ENCODE measurements at places on chromosomes 16 and 17. TPM values are rescaled to one million over a fixed set of nuclear protein-coding genes. Genes with fewer than 3 reads are reported as not detected.

- no peak for DNase-seq
Observed at GRCh38 chr16:27259710-27260109, 8.9 kb downstream of the NSMCE1 start.

DNA sequence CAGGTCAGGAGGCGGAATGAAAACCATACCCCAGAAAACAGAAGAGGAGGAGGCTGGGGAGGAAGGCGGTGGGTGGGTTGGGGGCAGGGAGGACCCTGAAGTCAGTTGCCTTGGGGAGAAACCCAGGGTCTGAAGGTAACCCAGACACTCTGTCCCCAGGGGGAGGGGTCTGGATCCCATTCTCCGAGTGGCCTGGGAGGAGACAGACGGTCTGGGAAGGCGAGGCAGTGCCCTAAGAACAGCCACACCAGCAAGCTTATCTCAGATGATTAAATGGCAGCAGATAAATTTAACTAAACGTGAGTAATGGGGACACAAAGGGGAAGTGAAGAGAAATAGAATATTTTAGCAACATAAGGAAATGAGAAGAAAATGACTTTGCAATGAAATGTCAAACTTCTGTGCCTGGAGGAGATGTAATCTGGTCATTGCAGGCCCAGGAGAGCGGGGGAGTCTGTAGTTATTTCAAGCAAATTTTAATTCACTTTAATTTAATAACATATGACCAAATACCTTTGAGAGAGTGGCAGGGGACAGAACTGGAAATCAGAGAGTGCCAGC lies 21.4 kb upstream of the ZFP90 start:
- DNase-seq = no peak

The TERB1 gene
- total RNA-seq = not detected

DNA sequence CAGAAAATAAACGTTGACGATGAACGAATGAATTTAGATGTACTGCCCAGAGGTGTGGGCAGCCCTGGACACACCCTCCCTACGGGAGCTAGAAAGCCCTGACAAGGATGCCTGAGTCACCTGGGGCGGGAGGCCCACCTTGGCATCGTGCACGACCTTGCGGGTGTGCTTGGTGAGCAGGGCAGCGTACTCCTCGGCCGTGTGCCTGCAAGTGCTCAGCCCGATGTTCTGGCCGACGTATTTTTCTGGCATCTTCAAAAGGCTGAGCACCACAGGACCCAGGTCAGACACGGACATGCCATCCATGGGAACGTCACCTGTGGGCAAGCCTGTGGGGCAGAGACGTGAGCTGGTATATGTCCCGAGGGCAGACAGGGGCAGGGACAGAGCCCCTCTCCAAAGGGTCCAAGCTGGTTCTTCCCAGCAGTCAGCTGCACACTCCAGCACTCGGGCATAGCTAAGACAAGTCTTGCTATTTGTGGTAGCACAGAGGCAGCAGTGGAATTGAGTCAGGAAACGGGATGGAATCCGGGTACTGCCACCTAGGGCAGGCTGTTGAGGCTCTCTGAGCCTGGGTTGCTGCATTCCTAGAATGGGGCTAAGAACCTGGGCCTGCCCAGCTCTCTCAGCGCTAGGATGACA lies 10.8 kb downstream of the NMRAL1 start:
- no peak for DNase-seq

DNA sequence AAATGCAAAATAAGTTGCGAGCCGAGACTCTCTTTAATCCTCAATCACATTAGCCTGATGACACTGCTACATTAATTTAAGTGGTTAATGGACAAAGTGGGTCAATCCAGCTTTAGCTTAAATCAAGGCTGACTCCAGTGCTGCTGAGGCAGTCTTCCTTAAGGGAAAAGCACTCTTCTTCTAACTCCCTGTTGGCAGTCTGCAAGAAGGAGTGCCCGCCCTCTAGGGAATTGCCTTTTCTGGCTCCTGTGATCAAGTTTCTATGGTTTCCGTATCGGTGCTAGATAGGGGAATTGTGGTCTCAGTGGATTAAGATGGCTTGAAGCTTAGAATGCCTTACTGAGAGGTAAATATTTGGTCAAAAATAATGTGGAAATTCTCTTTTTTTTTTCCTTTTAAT lies 41.0 kb downstream of the HS3ST3B1 start:
- no peak for DNase-seq

DNA sequence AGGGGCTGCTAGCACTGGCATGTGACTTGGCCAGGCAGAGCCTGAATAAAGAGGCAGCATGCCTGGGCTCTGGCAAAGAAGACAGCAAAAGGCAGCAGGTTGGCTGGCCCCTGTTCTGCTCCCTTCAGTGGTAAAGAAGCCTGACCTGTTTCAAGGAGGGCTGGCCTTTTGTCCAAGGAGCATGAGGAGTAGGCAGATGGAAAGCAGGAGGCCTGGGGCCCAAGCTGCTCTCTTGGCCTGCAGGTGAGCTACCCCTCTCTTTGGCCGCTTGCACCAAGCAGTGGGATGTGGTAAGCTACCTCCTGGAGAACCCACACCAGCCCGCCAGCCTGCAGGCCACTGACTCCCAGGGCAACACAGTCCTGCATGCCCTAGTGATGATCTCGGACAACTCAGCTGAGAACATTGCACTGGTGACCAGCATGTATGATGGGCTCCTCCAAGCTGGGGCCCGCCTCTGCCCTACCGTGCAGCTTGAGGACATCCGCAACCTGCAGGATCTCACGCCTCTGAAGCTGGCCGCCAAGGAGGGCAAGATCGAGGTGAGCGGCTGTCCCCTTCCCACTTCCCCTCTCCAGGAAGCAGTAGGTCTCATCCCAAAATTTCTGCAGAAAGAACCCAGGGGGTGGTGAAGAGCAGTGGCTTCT lies 8.0 kb downstream of the TRPV2 start:
- DNase-seq = no peak

GRCh38 chr17:76581515-76581914 lies 4.1 kb downstream of the ST6GALNAC2 start:
- DNase-seq = no peak

The PRR35 gene
- not detected for total RNA-seq

- no peak for DNase-seq
Observed at GRCh38 chr16:88971371-88972097, 5.5 kb downstream of the CBFA2T3 start.

GRCh38 chr16:25996052-25996451 lies 304.3 kb downstream of the HS3ST4 start:
- DNase-seq = no peak

DNA sequence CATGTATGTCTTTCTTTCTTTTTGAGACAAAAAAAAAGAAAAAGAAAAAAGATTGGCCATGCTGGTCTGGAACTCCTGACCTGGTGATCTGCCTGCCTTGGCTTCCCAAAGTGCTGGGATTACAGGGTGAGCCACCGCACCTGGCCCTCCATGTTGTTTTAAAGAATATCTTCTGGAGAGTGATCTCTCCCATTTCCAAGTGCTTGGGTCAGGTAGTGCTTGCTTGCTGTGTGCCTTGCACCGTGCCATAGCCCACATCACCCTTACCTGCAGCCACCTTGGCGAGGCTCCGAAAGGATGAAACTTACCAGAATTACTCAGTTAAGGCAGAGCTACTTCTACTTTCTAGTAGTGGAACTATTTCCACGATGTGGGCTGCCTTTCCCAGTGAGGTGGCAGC lies 19.0 kb upstream of the KDM6B start:
- DNase-seq = no peak

The CXCL16 gene
- total RNA-seq = 51.3 TPM

DNA sequence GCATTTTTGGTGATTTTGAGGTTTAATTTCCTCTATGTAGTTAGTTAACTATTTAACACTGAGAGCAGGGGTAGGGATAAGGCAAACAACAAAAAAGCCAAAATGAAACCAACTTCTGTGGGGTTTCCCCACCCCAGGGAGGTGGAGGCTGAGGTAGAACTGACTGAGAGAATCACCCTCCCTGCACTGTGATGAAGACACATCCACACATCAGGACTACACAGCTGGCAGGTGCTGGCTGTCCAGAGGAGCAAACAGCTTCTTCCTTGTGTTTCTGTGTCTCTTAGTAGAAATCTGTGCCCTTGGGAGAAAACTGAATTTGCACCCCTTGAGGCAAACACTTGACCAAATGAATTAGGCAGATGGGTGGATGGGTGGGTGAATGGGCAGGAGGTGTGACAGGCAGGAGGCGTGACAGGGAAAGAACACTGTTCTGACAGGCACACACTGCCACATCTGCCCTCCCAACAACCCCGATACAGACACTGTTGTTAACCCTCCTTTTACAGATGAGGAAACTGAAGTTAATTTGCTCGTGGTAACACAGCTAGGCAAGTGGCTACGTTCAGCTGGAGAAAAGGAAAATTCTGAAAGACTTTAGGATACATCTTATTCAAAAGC lies 62.9 kb upstream of the AMZ2 start:
- DNase-seq = peak; percentile 22

- no peak for DNase-seq
Observed at GRCh38 chr17:48241770-48242497, 134.4 kb downstream of the SNX11 start.

DNA sequence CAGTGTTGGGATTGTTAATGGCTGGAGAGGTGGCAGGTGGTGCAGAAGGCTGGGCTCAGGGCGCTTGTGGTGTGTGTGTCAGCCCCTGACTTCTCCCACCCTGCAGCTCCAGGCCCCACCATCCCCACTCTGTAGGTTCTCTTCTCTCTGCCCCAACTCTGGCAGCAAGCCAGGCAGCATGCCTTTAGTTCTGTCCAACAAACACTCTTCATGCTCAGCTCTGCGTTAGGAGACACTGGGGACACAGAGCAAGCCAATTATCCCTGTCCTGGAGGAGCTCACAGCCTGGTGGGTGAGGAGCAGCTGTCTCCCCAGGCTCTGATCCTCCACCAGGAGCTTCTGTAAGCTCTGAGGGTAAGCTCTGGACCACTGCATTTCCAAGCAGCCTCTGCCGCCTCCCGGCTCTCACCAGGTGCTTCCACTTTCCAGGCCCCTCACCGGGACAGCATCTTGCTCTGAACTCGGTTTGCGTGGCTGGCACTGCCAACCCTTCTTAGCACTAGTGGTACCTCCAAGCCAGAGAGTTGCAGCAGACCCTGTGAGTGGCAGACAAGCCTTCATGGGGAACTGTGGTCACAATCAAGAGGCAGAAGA lies 34.3 kb upstream of the WSCD1 start:
- no peak for DNase-seq

GRCh38 chr17:68433211-68433610 lies 24.1 kb downstream of the WIPI1 start:
- no peak for DNase-seq

DNA sequence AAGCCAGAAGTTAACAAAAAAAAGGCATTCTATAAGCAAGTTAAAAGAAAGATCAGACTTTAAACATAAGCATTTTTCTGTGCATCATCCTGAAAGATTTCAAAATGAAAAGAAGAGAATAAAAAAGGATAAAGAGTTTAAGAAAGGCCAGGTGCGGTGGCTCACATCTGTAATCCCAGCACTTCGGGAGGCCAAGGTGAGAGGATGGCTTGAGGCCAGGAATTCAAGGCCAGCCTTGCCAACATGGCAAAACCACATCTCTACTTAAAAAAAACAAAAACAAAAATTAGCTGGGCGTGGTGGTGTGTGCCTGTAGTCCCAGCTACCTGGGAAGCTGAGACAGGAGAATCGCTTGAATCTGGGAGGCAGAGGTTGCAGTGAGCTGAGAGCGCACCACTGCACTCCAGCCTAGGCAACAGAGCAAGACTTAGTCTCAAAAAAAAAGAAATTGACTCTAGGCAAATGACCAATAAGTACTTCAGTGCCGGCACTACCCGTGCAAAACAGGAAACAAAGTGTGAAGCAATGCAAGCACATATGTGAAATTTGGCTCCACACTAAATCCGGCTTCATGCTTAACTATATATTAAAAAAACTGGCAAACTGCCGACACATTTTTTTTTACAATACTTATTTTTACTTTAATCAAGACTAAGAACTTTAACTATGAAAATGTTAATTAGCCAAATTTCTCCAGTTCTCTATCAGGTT lies 83.2 kb upstream of the C17orf78 start:
- DNase-seq = no peak

GRCh38 chr17:73278049-73278464 lies 16.4 kb upstream of the CPSF4L start:
- DNase-seq = no peak

The MYH13 gene
- total RNA-seq = not detected

The ST6GALNAC1 gene
- total RNA-seq = 0.93 TPM

DNA sequence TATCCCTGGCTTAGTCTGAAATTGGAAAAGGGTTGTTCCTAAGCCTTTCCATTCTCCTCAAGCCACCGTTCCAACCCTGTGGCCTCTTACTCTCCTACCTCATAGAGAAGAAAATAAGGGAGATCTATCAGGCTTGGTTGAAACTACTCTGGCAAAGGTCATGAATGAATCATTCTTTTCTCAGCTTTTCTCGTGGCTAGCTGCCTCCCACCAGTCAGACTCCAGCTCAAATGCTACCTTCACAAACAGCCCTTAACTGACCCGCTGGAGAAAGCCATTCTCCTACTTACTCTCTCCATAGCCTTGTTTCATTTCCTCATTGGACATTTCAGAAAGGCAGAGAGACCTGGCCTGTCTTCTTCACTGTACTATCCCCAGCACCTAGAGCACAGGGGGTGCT lies 8.9 kb downstream of the MYH10 start:
- DNase-seq = no peak

DNA sequence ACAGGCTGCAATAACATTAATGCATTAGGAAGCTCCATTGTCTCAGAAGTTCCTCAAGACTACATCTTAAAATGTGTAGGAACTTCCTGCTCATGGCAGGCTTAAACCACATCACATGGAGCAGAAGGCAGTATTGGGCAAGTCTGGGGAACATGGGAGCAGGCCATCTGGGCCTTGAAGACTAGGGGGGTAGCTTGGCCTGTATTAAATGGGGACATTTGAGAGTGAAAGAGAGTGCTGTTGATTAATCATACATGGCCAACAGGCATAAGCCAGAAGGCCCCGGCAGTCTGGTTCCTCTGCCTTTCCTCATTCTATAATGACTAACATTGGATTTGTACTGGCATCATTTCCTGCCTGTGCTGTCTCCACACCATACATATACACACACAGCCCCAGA lies 25.2 kb upstream of the SLC5A11 start:
- no peak for DNase-seq
